ENCODE measurements at places on chromosomes 3 and 15. TPM values are rescaled to one million over a fixed set of nuclear protein-coding genes. Genes with fewer than 3 reads are reported as not detected.
A peak's percentile ranks its signal among the peaks of the same experiment; 100 is the strongest.

The INKA1 gene
- 19.8 TPM for total RNA-seq

The PLA2G4F gene
- 7.4 TPM for total RNA-seq

The CHST13 gene
- 0.95 TPM for total RNA-seq

The C3orf52 gene
- 9.4 TPM for total RNA-seq

The CX3CR1 gene
- total RNA-seq: 0.57 TPM

The SLC22A13 gene
- 0.76 TPM for total RNA-seq

The NR1I2 gene
- total RNA-seq: not detected

- H3K27ac ChIP-seq: no peak overlapping the region
- no peaks in the 10 kb centered on the region for H3K36me3 ChIP-seq
- H3K27me3 ChIP-seq: no peaks in the 10 kb centered on the region
Measured at GRCh38 chr3:101518421-101518871, 5.4 kb upstream of the SENP7 start.

DNA sequence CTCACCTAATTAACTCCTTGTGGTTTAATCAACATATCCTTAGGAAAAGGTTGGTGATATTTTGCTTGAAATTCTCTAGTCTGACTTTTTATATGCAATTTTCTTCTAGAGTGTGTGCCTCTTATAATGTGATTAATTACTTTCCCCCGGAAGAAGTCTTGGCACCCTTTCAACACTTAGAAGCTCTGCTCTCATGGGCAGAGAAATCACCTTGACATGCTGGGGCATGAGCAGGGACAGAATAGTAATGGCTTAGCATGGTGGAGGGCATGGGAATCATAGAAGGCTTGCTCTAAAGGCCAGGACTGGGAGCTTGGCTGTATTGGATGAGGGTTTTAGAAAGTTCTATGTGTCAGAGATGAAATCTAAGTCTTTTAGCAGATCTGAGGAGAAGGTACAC lies 293.5 kb downstream of the AGBL1 start:
- no peak overlapping the region for H3K4me3 ChIP-seq
- no peak for DNase-seq
- H3K27ac ChIP-seq: peak overlapping the region; percentile 21
- no peaks in the 10 kb centered on the region for H3K4me1 ChIP-seq

GRCh38 chr3:34285827-34286188 lies 487.4 kb downstream of the PDCD6IP start:
- no peak overlapping the region for H3K4me3 ChIP-seq
- no peaks in the 10 kb centered on the region for H3K27me3 ChIP-seq
- no peak for DNase-seq
- no peak overlapping the region for H3K27ac ChIP-seq

GRCh38 chr3:187996609-187997008 lies 157.3 kb upstream of the LPP start:
- H3K4me1 ChIP-seq: no peaks in the 10 kb centered on the region
- no peaks in the 10 kb centered on the region for H3K27me3 ChIP-seq
- no peaks in the 10 kb centered on the region for H3K36me3 ChIP-seq

- no peak overlapping the region for H3K27ac ChIP-seq
- DNase-seq: no peak
- H3K4me1 ChIP-seq: peaks cover 3% of the 10 kb centered on the region
- H3K27me3 ChIP-seq: no peaks in the 10 kb centered on the region
Measured at GRCh38 chr3:132160198-132160597, 125.4 kb upstream of the CPNE4 start.

GRCh38 chr3:55937301-55937700 lies 450.2 kb upstream of the WNT5A start:
- no peaks in the 10 kb centered on the region for H3K4me1 ChIP-seq
- no peak for DNase-seq
- no peaks in the 10 kb centered on the region for H3K36me3 ChIP-seq

DNA sequence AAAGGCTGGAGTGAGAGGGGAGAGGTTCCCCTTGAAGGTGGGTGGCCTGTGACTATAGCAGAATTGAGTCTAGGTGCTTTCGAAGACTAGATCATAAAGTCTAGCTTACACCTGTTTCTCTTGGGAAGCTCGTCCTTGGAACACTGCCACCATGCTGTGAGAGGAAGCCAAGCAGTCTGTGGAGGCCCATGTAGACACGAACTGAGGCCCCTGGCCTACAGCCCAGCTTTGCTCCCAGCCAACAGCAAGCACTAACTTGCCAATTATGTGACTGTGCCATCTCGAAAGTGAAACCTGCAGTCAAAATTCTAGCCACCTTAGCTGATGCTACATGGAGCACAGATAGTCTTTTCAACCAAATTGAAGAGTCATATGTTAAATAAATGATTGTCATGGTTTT lies 190.5 kb upstream of the NECTIN3 start:
- H3K4me3 ChIP-seq: no peak overlapping the region
- H3K4me1 ChIP-seq: no peaks in the 10 kb centered on the region
- H3K27ac ChIP-seq: no peak overlapping the region
- no peaks in the 10 kb centered on the region for H3K36me3 ChIP-seq
- no peak for DNase-seq
- no peaks in the 10 kb centered on the region for H3K27me3 ChIP-seq

DNA sequence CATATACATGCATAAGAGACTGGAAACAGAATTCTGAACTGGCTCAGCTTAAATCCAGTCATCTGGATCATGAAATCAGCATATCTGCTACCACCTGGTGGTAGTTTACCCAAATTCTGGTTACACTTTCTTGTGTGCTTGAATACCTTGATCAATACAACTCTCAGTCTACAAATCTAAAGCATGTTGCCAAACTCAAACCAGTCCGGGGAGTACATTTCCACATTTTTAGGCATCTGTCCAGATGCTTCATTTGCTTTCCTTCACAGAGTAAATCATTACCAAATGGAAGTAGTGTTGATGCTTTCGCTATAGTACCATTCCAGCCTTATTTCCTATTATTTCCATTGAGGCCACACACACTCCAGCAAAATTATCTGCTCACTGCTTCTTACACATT lies 126.4 kb downstream of the P2RY1 start:
- no peaks in the 10 kb centered on the region for H3K27me3 ChIP-seq
- no peaks in the 10 kb centered on the region for H3K4me1 ChIP-seq
- DNase-seq: no peak
- no peak overlapping the region for H3K27ac ChIP-seq
- no peaks in the 10 kb centered on the region for H3K36me3 ChIP-seq
- no peak overlapping the region for H3K4me3 ChIP-seq

GRCh38 chr3:129277829-129278271 lies 820 bp upstream of the HMCES start:
- H3K27ac ChIP-seq: peak overlapping the region; percentile 97
- H3K4me1 ChIP-seq: peaks cover 48% of the 10 kb centered on the region
- DNase-seq: no peak
- peaks cover 51% of the 10 kb centered on the region for H3K36me3 ChIP-seq

DNA sequence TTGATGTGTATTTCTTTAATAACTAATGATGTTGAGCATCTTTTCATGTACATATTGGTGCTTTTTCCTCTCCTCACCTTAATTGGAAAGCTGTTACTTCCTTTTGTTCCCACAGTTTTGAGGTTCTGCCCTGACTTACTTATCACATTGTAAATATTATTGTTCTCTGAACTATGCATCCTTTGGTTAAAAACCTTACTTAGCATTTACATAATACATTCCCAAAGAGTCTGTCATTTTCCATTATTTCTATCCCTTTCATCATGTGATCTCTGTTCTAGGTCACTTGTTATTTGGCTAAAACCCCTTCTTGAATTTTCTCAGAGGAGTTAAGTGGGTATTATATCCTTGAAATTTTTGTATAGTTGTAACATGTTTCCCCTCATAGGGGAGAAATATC lies 33.0 kb downstream of the SLC12A6 start:
- H3K27me3 ChIP-seq: no peaks in the 10 kb centered on the region
- H3K36me3 ChIP-seq: no peaks in the 10 kb centered on the region
- no peak for DNase-seq
- no peaks in the 10 kb centered on the region for H3K4me1 ChIP-seq

DNA sequence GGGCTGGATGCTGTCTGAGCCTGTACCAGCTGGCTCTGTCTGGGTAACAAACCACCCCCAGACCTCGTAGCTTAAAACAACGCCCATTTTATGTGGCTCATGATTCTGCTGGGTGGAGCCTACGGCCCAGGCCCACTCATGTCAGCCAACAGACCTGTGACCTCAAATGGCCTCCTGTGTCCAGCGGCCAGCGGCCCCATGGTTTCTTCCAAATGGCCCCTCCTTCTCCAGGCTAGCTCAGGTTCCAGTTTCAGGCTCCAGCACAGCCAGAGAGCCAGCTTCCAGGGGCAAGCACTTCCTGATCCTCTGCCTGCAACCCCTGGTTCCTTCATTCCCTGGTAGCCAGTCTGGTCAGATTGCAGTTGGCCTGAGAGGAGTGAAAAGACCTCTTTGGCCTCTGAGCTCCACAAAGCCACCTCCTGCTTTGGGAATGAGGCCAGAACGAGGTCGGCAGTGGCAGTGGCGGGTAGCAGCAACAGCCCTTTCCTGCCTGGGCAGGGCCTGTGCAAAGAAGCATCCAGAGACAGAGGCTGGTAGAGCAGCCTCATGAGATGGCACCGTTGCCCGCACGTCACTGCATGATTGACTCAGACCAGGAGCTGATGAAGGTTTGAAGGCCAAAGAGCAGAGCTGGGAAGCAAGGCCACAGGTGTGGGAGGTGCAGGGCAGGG lies 21.0 kb upstream of the PLXNA1 start:
- no peak overlapping the region for H3K4me3 ChIP-seq
- H3K36me3 ChIP-seq: no peaks in the 10 kb centered on the region
- peaks cover 30% of the 10 kb centered on the region for H3K4me1 ChIP-seq
- H3K27ac ChIP-seq: peak overlapping the region; percentile 42

DNA sequence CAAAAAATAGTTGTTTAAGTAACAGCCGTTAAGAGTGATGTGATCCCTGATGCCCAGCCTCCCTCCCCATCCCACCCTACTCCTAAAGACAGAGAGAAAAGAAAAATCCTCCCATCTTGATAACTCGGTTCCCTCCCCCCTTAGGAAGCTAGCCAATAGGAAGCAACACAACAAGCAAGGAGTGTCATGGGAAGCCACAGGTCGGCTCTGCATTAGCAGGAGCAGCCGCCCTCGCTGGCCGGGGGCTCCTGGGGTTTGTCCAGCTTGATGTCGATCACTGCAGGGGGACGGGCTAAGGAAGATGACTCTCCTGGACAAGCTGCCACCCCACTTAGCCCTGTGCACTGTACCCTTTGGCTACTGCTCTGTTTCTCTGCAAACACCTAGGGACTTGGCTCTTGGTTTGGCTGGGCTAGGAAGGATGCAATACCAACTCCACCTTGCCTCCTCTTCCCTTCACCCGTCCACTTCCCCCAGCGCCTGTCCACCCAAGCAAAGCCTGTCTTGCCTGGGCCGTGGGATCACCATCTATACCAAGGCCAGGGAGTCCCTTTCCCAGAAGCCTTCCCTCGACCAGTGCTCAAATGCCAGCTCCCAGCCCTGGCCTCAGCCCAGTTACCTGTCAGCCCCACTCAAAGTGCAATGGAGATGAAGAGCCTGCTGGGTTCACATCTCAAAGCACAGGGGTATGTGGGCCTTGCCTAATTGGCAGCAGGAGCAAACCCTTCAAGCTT lies 23.1 kb downstream of the SRPRB start:
- no peak overlapping the region for H3K4me3 ChIP-seq
- H3K27ac ChIP-seq: no peak overlapping the region
- DNase-seq: no peak
- H3K4me1 ChIP-seq: no peaks in the 10 kb centered on the region
- no peaks in the 10 kb centered on the region for H3K27me3 ChIP-seq
- no peaks in the 10 kb centered on the region for H3K36me3 ChIP-seq

- no peak for DNase-seq
- no peak overlapping the region for H3K4me3 ChIP-seq
Measured at GRCh38 chr15:76209942-76210341, 101.3 kb downstream of the ETFA start.

DNA sequence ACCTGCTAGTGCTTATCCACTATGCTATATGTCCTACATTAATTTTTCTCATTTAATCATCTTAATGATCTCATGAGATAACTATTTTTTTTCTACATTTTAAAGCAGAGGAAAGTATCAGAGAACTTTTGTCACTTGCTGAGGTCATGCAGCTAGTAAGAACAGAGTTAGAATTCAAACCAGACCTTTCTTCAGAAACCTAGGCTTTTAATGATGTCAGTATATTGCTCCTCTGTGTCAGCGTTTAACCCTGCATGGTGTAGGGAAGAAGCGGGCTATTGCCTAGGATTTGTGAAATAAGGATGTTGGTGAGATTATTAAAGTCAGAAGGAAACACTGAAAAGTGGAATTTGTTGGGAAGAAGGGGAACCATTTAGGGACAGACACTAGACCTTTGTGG lies 121.2 kb downstream of the AKAP13 start:
- H3K4me3 ChIP-seq: no peak overlapping the region
- H3K36me3 ChIP-seq: no peaks in the 10 kb centered on the region
- peak overlapping the region; percentile 53 for H3K27ac ChIP-seq
- peaks cover 70% of the 10 kb centered on the region for H3K4me1 ChIP-seq
- no peak for DNase-seq

DNA sequence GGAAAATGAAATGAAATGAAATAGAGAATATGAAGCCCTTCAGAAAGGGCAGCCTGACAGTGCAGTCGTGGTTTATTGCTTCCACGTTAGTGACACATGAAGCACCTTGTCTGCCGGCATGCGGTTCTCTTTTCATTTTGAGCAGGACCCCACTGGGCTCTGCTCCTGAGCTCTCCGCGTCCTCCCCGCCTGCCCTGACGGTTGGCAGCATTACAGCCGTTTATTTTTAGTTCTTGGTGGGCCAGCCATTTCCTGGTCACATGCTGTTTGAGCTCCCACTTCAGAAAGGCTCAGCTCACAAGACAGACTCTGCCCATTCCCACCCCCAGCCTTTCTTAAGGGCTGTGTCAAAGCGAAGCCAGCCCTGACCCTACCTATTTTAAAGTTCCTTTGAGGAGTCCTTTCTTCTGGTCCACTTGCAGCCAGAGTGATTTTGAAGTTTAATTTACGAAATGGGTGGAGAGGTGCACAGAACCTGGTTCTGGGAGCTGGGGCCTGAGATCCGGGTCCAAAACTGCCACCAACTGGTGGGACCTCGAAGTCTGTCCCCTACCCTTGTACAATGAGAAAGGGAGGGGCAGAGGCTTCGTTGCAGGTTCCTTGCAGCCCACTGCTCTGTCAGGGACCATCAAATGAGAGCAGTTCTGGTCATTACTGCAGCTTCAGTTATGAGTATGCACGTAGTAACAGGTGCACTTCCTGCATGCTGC lies 60.1 kb downstream of the MGLL start:
- no peak for DNase-seq
- peak overlapping the region; percentile 40 for H3K4me3 ChIP-seq
- H3K36me3 ChIP-seq: no peaks in the 10 kb centered on the region

DNA sequence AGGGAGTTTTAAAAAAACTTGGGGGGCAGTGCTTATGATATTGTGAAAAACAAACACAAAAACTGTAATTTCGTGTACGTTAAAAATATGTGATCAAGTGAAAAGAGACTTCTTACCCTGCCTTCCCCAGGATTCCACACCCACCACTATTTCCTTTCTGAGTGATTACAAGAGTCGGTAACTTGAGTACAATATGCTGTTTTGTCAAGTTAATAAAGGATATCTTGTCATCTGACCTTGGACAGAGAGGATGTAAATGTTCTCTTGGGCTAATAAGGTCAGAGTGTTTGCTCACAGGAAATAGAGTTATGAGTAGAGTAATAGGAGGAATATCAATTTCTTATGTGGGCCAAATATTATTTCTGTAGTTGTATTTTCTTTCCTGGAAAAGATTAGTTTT lies 68.1 kb downstream of the NOX5 start:
- no peak overlapping the region for H3K27ac ChIP-seq
- H3K4me1 ChIP-seq: peaks cover 51% of the 10 kb centered on the region
- H3K4me3 ChIP-seq: no peak overlapping the region
- no peaks in the 10 kb centered on the region for H3K27me3 ChIP-seq
